RWPE2 (cell line): ENCODE measurements at places on chromosomes 12 and 14.

DNA sequence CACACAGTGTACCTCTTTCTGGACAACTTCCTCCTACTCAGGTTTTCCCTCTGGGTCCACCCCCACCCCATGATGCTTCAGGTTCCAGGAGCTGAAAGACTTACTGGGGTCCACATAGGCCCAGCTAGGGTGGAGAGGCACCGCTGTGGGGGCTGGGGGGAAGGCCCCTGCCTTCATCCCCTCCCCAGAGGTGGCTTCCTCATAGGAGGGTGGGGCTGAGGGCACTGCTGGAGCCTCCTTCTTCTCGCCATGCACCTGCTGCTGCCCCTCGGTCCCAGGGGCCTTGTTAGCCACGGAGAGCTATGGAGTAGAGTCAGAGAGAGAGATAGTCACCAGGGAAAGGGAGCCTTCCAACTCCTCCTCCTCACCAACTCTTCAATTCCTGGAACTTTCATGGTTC, 2.7 kb downstream of the FAIM2 start:
- DNase-seq: no peak

DNA sequence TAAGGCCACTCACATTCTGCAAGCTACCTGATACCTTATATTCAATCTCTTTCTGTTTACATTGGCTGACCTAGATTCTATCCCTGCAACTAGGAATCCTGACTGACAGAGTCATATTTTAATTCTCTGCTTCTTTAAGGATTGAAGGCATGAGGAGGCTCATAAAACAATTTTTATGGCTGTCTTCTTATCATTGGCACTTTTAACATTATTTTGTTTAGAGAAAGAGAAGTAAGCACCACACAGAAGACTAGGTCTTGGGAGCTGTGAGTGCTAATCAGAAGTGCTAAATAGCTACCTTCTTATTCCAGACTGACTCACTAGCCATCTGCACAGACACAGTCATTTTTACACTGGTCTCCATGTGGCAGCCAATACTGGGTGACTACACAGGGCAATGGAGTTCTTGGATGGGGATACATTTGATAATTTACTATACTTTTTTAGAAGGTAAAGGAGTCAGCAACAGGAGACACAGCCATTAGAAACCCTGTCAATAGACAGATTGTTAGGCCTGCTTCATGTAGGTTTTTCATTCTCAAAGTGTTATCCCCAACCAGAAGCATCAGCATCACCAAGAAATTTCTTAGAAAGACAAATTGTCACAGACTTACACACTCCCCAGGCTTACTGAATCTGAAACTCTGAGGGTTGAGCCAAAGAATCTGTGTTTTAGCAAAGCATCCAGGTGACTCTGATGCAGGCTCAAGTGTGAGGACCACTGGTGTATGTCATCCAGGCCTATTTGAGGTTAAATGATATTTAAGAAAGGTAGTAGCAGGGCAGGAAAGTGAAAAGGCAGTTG, 214.1 kb downstream of the DUSP6 start:
- DNase-seq: no peak

- no peak for DNase-seq
Measured at GRCh38 chr12:44874981-44875416, 1.1 kb downstream of the NELL2 start.

DNA sequence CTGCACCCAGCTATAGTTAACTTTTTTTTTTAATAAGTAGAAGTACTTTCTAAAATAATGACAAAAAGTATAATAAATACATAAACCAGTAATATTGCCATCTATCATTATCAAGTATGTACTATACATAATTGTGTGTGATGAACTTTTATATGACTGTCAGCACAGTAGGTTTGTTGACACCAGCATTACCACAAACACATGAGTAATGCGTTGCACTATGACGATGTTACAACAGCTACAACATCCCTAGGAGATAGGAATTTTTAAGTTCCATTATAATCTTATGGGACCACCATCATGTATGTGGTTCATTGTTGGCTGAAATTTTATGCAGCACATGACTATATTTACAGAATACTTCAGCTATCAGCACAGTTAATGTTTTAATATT, 62.9 kb upstream of the VSX2 start:
- no peak for DNase-seq

DNA sequence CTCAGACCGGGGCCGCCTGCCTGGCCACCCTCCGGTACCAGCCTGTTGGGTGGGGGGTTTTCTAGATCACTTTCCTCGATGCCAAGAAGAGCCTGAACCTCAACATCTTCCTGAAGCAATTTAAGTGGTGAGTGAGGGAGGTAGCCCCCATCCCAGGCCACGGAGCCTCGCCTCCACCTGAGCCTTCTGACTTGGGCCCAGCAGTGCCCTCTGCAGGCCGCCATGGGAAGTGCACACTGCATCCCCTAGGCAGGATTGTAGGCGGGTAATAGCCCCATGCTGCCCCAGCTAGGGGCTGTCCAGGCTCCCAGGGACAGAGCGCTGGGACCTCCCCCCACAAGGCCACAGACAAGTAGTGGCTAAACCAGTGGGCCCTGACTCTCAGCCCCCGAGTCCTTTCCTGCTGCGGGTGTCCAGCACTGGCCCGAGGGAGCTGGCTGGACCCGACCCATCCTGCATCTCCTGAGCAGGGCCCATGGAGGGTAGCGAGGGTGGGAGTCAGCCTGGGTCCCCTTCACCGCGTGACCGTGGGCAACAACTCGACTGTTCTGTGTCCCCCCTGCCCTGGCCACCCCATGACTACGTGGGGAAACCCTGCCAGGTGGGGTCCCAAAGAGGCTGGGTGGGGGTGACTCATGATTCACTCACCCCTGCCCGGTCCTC, 15.3 kb upstream of the ADSS1 start:
- no peak for DNase-seq

- DNase-seq: no peak
Measured at GRCh38 chr12:54521293-54522060, 23.9 kb downstream of the NCKAP1L start.

DNA sequence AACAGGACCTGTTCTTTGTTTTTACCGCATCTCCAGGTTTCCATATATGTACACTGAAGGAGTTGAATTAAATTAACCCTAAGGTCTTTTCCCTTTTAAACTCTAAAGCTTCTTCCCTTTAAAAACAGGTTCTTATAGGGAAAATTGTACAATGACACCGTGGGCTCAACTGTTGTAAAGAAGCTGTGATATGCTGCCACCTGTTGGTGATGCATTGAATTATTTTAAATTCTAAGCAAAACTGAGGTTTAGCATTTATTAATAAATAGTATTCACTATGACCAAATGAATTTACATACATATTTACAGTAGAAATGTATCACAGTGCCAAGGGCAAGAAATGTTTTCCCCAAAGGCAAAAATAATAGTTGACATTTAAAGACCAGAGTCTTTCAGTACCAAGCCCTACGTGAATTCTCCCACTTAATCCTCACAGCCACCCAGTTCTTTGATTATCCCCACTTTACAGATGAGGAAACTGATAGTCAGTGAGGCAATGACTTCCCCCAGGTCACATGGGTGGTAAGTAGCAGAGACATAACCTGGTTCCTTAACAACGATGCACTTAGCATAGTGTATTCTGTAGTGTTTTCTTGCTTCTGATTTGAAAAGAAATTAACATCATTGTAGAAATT, 35.7 kb upstream of the TMEM263 start:
- no peak for DNase-seq

GRCh38 chr12:104751120-104751519, 207.0 kb downstream of the SLC41A2 start:
- no peak for DNase-seq

- no peak for DNase-seq
Measured at GRCh38 chr12:71602761-71603577, 60.7 kb downstream of the ZFC3H1 start.

DNA sequence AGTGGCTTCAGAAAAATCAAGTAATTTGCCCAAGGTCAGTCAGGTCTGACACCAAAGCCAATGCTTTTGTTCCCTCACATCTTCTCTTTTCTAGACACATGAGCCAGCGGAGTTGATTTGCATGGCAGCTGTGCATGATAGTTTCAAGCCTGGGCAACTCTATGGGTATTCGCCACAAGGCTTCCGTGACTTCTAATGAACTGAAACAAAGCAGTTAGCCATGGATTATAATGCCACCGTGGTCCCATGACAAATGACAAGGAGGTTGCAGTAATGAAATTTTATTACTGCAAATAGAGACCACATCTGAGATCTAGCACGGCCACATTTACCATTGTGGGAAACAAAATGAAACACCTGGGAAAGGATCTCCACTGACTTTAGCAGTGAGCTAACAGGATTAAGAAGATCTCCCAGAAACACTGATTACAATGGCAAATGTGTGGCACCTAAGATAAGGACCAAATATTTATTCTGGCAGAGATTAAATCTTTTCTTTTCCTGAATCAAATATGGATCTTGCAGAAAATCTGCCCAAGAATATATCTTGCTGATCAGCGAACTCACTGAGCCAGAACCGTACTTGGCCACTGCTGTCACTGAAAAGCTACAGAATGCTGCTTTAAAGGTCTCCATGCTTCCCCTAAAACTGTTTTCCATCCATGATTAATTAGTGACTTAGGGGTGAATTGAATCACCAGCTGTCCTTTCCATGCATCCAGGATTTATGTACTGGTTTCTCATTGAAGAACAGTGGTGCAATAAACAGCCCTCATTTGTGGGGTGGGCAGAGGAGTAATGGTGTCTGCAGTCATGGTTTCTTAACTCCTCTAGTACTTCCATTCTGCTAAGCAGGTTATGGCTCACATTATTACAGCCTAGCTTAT, 551.0 kb downstream of the DIO2 start:
- no peak for DNase-seq

DNA sequence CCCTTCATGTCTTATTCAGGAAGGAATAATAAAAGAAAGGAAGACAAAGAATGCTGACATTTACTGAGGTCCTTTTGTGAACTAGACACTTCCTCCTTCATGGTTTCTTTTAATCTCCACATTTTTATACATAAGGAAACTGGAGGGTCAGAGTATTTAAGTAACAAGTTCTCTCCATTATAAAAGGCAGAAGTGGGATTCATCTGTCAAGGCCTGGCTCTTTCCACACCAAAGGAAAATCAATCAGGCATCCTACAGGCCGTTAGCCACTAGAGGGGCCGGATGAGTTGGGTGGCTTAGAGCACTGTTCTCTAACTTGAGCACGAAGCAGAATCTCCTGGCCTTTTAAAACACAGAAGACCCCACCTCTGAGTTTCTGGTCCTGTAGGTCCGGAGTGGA, 36.8 kb upstream of the NINJ2 start:
- no peak for DNase-seq

- DNase-seq: no peak
Measured at GRCh38 chr14:81235096-81235495, 14.3 kb upstream of the GTF2A1 start.

- DNase-seq: no peak
Measured at GRCh38 chr14:36227802-36228201, 51.3 kb upstream of the PTCSC3 start.

- no peak for DNase-seq
Measured at GRCh38 chr12:121608301-121608700, 18.0 kb upstream of the ORAI1 start.

- no peak for DNase-seq
Measured at GRCh38 chr12:1559676-1560091, 34.7 kb downstream of the FBXL14 start.

DNA sequence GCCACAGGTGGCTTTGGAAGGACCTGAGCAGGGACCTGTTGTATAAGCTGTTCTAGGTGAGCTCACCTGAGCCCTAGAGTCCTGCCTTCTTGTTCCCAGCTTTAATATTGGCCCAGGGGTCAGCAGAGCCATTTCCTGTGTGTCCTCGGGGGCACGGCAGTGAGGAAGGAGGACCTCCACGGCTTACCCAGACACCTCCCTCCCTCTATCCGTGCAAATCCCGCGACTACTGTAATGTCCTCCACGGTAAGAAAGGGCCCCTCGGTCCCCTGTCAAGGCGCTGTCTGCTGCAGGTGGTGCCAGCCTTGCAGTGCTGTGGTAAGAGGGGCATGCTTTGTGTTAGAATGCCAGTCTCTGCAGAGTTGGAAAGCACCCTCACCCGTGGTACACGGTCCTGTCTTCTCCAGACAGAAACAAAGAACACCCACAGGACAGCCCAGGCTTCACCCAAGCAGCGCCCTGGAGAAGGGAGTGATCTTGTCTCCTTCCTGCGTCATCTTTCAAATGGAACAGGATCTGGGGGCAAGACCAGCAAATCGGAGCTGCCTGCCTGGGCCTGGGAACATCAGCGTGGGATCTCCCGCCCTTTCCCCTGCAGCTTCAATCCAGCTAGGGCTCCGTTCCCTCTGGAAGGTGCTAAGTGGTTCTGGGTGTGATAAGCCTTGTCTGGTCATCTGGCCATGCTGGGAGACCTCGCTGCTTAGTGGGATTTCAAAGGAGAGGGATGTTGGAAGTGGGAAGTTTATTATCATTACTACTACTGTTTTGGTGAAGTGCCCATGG, 20.2 kb upstream of the FZD10 start:
- no peak for DNase-seq

- no peak for DNase-seq
Measured at GRCh38 chr14:63713764-63714163, 14.1 kb downstream of the SGPP1 start.

DNA sequence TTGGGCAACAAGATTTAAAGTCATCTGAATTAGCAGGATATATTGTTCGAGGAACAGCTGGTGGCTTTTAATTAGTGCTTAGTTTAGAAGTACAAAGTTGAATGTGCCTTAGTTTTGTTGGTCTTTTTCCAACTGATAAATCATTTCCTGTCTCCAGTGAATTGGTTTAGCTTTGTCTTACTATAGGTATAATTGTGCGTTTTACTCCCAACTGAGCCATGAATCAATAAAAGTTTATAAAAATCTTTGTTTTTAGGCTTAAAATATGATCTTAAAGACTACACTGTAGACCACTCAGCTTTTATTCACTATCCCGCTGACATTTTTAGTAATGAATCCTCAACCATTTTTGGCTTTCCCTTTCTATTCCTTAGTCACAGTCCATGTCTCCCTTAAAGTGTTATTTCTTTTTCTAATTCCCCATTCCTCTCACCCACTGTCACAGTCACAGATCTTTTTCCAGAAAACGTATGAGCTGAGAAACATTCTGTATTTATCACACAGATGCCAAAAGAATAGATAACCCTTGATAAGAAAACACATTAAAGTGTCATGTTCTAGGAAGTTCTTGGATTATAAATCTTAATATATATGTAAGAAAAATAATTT, 34.0 kb upstream of the ALG10 start:
- no peak for DNase-seq

DNA sequence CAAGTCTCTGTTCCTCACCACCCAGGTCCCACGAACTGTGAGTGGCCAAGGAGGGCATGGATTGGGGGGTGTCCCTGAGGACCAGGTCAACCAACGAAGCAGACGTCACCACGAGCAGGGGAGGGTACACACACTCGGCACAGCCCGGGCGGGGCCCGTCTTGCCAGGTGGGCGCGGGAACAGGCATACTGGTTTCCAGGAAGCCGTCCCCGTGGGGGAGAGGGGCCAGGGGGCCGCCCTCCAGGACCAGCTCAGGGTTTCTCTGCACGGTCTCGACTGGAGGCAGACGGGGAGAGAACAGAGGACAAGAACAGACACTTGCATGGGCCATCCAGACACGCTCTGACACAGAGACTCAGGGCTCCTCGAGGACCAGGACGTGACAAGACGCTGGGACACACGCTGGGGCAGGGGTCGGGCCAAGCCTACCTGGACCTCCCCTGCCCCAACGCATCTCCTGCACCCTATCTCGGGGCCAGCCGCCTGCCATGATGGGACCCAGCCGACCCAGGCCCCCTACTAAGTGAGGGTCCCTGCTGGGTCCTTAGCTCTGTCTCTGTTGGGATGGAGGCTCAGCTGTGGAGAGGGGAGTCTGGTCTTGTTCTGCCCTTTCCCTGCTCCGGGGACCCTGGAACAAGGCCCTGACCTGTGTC, 11.3 kb downstream of the ARL6IP4 start:
- DNase-seq: no peak

- no peak for DNase-seq
Measured at GRCh38 chr12:62278022-62278421, 17.8 kb downstream of the USP15 start.
